ENCODE measurements at places on chromosomes 2 and 18.

- DNase-seq = no peak
Observed at GRCh38 chr18:50627594-50628532, 68.0 kb downstream of the MAPK4 start.

GRCh38 chr2:88088999-88089398 is 21.4 kb downstream of the SMYD1 start:
- no peak for DNase-seq

- no peak for DNase-seq
Observed at GRCh38 chr2:28442328-28442727, 49.7 kb downstream of the FOSL2 start.

DNA sequence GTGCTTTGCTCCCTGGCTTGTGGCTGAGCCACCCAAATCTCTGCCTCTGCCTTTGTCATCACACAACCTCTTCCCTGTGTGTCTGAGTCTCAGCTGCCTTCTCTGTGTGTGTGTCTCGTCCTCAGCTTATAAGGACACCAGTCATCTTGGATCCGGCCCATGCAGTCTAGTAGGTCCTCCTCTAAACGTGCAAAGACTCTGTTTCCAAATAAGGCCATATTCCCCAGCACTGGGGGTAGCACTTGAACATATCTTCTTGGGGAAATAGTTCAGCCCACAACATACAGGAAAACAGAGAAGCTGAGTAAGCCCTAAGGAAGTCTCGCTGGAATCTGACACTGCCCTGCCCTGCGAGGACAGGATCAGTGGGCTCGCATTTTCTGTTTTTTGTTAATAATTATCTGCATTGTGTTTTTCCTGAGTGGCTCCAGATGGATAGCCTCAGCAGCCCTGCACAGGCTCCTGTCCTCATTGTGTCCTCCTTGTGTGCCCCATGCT is 42.1 kb downstream of the MTCL1 start:
- DNase-seq = peak; percentile 7

DNA sequence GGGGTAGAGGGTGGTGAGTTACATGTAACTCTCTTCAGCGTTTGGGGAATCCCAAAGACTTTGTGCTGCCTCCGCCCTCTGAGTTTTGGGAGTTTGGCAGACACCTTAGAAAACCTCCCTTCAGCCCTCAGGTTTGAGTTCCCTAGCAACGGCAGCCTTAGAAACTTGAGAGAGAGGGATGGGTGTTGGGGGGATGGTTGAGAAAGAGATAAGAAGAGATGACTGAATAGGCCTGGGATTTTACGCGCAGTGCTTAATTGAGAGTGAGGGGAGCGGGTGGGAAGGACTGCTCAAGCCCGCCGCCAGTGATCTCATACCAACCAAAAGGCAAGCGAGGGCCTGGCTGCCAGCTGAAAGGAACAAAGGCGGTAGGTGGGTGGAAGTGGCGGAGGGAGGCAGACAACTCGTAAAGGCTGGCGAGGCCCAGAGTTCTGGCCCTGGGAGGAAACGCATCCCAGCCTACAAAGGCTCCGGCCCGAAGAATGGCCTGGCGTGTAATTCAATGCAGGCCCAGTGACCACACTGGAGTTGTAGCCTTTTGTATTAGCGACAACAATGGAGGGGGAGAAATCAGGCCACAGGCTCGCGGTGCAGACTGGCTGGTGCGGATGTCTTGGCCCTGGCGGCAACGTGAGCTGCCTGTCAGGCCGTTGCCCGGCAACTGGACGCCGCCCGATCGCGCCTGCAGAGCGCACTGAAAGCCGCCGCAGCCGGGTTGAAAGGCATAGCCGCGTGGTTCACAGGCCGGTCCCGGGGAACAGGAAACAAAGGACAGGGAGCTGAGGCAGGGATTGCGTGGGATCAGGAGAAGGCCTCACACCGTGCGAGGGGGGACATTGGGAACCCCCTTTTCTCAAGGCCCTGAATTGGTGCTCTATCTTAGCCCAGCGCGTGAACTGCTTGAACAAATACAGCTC is 39.9 kb upstream of the DARS1 start:
- DNase-seq = no peak

DNA sequence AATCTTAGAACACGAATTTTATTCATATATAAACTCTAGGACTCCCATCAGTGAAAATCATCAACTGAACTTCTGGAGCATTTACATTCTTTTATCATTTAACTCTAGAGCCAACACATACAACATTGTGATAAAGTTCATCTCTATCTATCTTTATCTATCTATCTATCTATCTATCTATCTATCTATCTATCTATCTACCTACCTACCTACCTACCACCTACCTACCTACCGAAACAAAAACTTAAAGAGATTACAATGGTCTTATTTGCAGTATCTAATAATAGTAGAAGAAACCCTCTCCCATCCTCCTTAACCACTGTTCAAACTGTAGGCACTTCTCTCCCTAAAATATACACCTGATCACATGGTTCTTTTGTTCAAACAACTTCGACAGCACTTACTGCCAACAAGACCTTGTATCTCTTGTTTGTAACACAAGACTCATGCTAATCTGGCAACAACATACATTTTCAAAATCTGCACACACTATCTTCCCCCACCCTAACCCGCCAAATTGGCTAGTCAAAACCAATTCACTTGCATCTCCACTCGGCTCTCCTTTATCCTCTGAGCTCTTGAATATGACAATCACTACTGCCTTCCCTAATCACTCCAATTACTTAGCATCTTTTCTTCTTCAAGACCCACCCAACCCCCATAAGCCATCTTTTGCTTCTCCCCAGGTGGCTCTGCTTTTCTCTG is 69.0 kb downstream of the GORASP2 start:
- DNase-seq = no peak

- DNase-seq = peak; percentile 71
Observed at GRCh38 chr2:66427300-66427699, 7.6 kb upstream of the MEIS1 start.

DNA sequence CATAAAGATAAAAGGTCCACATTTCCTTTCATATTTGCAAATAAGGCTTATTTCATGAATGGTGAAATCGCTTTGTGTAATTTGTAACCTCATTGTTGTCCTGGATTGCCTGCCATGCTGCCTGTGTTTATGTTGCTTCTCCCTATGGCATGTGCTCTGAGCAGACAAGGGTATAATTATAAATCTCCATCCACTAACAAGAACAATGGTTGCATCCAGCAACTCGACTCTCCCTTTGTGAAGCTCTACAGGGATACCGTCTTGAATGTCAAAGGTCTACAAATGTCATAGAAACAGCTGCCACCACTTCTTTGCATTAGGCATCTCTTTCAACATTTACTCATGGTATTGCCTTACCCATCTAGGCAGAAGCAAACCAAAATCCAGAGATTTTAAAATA is 209.6 kb downstream of the SLC8A1 start:
- DNase-seq = no peak

DNA sequence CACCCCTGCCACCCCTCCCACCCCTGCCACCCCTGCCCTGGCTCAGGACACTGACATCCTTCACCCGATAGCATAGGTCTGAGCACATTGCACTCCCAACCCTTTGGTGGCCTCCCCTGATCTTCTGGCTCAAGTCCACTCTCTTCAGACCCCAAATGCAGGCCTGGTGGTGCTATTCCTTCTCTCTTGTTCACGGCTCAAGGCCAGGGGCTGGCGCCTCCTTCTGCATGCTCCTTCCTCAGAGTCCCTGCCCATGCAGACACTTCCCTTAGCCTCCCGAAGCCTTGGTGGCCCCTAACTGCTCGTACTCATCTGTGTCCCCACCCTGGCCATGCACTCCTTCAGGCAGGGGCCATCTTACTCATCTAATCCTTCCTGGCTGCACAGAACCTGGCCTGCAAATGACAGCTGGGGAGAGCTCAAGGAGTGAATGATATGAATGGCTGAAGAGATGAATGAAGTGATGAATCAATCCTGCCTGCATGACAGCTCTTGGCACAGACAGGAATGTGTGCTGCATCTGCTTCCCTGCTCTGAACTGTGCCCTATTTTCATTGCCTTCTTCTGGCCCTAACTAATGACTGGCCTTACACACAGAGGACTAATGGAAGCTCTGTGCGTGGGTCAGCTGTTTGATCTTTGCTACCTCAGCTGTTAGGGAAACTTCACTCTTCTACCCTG is 290.8 kb downstream of the DYSF start:
- DNase-seq = peak; percentile 67

GRCh38 chr2:239671471-239671870 is 270.7 kb upstream of the HDAC4 start:
- DNase-seq = no peak

DNA sequence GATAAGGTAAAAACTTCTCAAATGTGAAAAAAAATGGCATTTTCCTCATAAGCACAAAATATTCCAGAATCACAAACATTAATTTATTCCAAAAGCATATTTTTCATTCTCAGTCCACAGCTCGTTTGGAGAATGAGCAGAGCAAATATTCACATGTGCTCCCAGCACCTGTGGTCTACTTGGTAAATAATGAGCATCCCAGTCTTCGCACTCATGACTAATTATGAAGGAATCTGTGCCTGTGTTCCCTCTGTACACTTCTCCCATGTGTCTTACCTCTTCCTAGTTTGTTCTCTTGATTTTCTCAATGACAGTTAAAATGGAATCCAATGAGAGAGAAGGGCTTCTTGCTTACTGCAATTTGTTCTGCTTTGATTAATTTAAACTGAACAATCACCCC is 671.0 kb upstream of the SOX11 start:
- DNase-seq = peak; percentile 58

DNA sequence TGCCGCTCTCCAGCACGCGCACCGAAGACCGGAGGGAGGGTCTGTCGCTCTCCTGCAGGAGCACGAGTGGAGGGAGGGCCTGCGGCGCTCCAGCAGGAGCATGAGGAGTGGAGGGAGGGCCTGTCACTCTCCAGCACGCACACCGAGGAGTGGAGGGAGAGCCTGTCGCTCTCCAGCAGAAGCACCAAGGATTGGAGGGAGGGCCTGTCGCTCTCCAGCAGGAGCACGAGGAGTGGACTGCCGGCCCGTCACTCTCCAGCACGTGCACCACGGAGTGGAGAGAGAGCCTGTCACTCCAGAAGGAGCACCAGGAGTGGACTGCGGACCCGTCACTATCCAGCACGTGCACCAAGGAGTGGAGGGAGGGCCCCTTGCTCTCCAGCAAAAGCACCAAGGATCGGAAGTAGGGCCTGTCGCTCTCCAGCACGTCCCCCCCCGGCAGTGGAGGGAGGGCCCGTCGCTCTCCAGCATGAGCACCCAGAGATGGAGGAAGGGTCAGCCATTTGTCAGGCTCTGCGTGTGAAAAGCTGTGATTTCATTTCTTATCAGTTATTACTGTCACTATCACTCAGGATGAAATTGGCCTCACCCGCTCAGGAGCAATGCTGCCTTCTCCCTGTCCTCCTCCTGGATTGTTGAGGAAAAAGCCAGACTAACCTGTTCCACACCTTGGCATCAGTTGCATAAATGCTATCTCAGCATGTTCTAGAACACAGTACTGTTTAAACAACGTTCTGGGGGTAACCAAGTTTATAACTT is 35.9 kb downstream of the ADI1 start:
- peak; percentile 48 for DNase-seq

DNA sequence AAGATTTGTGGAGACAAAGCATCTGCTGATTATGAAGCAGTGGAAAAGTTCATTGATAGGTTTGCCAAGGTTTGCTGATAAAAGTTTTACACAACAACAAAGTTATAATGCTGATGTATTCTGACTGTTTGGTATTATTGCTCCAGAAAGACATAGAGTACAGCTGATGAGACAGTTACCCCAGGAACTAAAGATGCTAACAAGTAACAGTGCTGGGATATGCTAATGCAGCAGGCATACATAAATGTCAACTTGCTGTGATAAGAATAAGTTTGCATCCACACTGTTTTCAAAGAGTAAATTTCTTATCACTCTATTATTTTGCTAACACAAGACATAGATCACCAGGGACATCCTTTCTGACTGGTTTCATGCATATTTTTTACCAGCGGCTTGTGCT is 1221.3 kb upstream of the CELF4 start:
- no peak for DNase-seq

GRCh38 chr18:8337211-8337610 is 272.0 kb upstream of the RAB12 start:
- no peak for DNase-seq

DNA sequence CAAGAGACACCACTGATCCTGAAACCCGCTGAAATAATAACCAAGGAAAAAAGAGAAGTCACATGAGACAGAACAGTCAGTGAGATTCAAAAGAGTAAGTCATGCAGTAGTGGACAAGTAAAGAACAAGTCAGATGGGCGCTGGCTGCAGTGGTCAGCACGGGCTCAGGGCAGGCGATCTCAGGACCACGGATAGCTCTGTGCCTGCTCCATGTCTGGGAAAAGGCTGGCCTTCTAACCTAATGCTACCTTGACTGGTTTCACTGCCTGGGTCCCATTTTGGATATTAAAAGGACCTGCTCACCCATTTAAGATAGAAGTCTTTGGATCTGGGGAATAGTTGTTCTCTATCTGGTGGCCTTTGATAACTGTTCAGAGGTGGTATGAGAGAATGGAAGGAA is 61.7 kb upstream of the LCLAT1 start:
- peak; percentile 39 for DNase-seq

DNA sequence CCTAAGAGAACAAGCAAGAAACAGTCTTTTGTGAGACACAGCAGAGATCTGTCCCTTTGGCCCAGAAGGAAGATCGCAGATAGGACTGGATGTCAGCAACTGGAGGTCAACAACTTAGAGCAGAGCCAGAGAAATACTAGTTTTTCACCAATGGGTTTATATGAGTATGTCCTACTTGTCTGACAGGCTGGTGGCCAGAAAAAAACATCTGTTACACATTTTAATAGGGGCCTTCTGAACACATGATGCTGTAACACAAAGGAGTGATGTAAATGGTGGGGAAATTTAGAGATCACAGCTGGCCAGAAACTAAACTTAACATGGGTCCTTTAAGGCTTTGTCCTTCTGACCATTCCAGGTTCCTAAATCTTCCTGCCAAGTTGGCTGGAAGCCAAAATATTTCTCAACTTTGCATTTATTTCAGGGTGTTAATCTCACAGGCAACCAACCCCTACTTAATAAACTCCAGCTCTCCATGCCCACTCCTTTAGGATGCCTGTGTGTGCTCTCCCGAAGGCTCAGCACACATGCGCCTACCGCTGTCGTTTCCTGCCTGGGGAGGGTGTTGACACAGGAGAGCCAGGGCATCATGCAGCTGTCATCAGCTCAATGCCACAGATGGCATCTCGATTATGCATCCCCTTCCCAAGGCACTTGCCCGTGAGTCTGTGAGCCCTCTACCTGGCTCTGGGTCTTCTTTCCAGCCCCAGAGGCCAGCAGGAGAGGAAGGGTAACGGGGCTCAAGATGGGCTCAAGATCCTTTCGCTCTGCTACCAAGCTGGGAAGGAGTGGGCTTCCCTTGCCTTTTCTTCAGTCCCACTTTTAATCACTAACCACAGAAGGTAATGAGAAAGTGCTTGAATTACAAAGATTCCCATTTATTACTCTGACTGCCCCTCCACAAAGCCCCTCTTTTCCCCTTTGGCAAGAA is 252.5 kb downstream of the ETAA1 start:
- DNase-seq = peak; percentile 25

DNA sequence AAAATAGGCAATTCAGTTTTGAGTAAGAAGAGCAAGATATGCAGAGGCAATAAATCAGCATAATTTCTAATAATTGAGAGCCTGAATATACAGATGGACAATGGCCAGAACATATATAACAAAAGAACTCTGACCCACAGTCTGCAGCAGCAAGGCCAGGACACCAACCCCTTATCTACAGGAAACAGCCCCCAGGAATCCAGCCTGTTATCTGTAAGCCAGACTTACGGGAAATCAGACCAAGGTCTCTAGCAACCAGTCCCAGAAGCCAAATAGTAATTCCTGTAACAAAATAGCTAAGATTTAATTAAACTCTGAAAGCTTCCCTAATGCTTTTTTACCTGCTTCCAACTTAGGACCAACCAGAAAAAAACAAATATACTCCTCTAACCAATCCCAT is 434.5 kb upstream of the GYPC start:
- DNase-seq = no peak

- no peak for DNase-seq
Observed at GRCh38 chr18:21363348-21363747, 121.3 kb downstream of the GREB1L start.

Data from PC-3 (cell line).